ENCODE measurements at places on chromosomes 2 and 18.

DNA sequence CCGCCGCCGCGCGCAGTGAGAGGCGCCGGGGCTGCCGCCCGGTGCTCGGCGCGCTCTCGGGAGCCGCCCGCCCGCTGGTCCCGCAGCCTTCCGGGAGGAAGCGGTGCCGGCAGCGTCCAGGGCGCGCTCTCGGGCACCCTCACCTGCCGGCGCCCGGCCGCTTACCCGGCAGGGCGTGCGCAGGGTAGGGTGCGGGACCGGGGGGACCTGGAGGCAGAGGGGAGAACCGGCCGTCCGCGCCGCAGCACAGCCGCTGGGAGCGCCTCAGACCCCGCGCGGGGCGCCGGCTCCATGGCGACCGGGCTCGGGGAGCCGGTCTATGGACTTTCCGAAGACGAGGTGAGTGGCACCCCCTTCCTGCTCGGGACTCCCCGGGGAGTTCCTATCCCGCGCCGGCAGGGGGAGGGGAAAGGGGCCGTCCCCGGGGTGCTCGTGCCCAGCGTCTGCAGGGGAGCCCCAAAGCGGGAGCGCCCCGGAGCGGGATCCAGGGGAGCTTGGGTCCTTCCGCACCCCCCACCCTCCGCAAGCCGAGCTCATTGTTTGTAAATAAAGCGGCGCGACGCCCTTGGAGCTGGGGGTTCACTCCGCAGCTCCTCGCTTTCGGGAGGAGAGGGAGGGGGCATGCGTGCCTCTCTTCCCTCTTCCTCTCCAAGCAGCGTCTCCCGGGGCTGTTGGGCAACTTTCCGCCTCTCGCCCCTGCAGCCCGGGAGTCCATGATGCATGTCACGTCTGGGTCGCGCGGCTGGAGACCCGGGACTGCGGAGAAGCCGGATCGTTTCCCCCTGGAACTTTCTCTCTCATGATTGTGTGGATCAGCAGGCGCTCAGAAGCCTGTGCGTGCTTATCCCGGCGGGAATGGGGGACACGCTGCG, 580 bp downstream of the NEDD4L start:
- no peak for DNase-seq

DNA sequence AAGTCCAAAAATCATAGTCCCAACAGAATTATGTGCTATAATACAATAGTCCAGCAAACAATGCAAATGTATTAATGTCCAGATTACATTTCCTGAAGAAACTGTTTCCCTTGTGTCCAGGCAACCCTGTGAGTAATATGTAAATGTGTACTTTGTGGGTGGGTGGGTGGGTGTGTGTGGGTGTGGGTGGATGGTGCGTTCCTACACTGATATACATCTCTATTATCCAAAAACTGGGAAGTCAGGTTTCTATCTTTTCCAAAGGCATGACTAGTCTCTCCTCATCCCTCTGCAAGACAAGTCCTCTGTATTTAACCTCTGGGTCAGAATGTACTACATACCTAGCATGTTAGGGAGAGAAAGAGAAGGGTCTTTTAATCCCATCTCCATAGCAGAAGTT, 71.6 kb downstream of the LNPK start:
- DNase-seq: no peak

DNA sequence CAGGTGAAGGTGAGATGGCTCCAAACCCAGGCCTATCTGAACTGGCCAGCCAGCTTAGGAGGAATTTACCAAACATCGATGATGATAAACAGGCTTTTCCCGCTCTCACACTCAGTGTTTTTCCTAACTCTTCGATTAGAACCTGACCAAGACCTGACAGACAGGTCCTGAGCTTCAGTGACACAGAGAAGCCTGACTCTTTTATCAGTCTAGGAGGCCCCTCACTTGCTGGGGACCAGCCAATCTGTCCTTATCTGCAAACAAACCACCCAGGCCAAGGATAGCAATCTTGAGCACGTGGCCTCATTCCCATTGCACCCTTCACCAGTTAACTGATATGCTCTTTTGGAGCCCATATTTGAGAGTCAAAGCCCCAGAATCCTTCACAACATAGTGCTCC, 1.9 kb upstream of the ITSN2 start:
- DNase-seq: no peak

DNA sequence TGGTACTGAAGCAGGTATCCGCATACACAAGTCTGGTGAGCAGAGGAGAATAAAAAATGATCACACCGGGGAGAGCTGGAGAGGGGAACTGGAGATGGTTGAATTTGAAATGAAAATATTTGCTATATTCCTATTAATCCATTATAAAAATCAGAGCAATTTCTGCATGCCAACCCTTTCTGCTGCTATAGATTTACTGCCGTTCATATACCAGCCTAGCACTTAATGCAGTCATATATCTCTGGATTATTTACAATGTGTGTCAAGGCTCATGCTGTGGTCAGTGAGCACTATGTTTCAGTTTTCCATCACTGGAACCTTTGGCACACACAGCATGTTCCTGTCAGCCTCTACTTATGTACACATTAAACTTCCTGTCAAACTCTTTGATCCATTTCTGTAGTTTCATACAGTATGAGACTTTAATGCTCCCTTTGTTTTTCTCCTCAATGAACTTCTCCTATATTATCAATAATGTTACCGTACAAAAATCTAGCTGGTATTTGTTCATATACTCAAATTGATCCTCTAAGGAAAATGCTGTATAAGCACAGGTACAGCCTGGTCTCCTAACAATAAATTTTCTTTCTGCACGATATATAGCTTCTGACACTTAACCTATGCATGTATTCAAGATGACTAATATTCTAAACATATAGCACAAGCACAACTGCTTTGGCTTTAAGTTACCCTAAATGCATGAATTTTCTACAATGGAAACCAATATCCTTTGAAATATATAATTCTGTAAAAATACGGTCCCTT, 36.7 kb downstream of the FANCL start:
- DNase-seq: no peak

GRCh38 chr2:73337828-73338227, 44.5 kb upstream of the EGR4 start:
- DNase-seq: no peak

Measured in T1000 (cell line).